NCI-H345 (cell line): ENCODE measurements at places on chromosomes 5 and 9.

DNA sequence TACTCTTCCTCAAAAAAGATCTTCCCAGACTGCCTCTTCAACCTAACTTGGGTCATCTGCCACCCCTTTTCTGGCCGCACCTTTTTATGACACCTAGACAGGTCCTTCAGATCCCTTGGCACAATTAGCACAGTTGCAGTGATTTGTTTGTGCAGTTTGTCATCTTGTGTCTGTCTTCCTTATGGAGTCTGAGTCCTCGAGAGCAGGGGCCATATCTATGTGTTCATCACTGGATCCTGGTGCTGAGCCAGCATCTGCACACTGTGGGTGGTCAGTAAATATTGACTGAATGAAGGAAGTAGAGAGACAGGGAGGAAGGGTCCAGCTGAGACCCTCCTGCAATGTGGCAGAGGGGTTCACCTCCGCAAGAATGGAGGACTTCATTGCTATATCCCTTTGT lies 14.4 kb downstream of the ERGIC1 start:
- no peak for DNase-seq

DNA sequence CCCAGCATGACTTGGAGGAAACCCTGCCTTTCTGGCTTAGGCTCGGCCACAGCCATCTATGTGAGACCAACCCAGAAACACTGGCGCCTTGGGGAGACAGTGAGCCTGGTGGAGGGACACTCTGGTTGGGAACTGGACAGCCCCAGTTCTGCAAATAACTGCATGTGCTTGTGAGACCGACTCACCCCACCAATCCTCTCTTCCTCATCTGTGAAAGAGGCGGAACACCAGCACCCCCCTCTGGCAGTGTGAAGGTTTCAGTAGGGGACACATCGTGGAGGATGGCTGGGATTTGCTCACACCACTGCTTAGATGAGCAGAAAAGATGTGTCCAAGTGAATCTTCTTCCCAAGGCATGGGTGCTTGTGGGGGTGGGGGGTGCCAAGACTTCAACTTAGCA lies 43.4 kb upstream of the N4BP3 start:
- no peak for DNase-seq

GRCh38 chr9:26261503-26262330 lies 583.5 kb upstream of the TUSC1 start:
- DNase-seq, result no peak

GRCh38 chr9:136665111-136665703 lies 2.5 kb downstream of the EGFL7 start:
- no peak for DNase-seq

DNA sequence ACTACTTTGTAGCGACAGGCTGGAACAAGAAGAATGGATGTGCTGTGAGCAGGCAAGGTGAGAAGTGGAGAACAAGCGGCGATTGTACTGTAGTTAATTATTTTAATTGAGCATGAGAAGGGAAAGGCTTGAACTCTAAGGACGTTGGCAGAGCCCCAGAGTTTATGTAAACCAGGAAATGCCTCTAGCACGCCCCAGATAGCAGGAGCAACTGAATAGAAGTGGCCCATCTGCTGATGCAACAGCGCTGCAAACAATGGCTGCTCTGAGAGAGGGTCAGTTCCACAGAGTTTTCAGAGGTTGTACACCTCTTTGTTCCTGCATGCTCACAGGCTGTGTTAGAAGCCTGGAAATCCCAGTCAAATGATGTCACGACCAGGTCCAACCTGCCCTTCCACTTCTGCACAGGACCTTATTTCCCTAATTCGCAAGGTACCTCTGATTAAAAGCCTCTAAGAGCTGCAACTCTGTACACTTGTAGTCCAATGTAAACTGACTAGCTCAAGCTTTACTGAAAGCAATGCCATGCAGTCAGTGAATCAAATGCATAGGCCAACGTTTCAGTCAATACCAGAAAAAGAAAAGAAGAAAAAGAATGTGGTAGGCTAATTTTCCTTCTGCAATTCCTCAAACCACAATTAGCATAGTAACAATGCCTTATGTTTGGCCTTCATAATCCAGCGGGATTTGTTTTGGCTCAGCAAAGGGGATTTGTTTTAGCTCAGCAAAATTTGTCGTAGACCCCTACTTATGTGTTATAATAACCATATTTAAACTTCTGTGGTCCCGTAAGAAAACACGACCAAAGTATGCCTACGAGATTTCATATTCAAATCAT lies 119.6 kb upstream of the RETREG1 start:
- peak; percentile 89 for DNase-seq

DNA sequence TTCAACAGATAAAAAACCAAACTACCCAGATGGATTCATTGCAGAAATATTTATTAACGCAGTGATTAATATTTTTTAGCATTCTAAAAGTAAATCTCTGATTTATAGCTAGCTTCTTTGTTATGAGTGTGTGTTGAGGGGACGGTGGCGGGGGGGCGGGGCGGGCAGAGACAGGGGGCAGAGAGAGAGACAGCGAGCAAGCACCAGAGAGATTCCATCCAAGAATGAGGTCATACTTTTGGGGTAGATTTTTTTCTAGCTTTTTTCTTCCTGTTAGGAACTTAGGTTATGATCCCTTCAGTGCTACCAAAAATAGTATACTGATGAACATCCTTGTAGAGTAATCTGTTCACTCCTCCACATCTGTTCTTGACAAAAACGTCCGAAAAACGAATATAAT lies 500 bp upstream of the ZNF883 start:
- no peak for DNase-seq

DNA sequence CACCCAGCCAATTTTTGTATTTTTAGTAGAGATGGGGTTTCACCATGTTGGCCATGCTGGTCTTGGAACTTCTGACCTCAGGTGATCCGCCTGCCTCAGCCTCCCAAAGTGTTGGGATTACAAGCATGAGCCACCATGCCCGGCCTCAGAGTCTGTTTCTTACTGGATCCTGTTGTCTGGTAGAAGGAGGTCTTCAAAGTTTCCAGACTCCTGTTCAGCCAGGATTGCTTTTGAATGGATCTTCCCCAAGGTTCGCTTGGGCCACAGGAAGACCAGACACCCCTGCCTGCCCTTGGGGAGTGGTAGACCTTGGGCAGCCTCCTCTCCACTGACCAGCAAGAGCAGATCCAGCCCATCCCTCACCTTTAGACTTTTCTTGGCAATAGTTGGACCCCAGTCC lies 7.6 kb upstream of the LCN2 start:
- no peak for DNase-seq

DNA sequence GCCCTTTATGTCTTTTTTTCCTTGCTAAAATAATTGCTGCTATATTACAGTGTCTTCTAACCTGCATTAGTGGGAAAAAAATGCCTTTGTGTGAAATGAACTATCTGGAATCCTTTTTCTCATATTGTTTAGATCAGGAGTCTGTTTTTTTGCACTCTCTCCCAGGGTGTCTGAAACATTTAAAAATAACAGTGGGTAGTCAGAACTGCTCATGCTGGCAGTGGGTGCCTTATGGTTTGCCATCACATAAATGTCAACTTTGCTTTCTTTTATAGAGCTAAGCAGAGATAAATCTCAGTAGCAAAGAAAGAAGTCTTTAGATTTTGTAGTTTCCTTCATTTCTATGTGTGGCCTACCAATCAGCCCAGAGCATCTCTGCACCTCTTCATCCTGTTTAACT lies 347.8 kb upstream of the RGMB start:
- no peak for DNase-seq

- DNase-seq, result no peak
Measured at GRCh38 chr9:115141612-115142011, 23.7 kb upstream of the TNC start.

- DNase-seq, result no peak
Measured at GRCh38 chr5:32984851-32985610, 273.9 kb downstream of the NPR3 start.

- DNase-seq, result no peak
Measured at GRCh38 chr5:175825893-175826292, 45.5 kb upstream of the CPLX2 start.
